ENCODE measurements at places on chromosomes 13 and 19.

GRCh38 chr13:27188239-27188638 is 16.6 kb upstream of the USP12 start:
- no peak for DNase-seq

- DNase-seq, result no peak
Observed at GRCh38 chr19:10712045-10712444, 5.8 kb upstream of the DNM2 start.

- DNase-seq, result no peak
Observed at GRCh38 chr13:45049478-45049877, 60.1 kb downstream of the GPALPP1 start.

- DNase-seq, result no peak
Observed at GRCh38 chr13:75960538-75960994, 324.4 kb downstream of the LMO7 start.

DNA sequence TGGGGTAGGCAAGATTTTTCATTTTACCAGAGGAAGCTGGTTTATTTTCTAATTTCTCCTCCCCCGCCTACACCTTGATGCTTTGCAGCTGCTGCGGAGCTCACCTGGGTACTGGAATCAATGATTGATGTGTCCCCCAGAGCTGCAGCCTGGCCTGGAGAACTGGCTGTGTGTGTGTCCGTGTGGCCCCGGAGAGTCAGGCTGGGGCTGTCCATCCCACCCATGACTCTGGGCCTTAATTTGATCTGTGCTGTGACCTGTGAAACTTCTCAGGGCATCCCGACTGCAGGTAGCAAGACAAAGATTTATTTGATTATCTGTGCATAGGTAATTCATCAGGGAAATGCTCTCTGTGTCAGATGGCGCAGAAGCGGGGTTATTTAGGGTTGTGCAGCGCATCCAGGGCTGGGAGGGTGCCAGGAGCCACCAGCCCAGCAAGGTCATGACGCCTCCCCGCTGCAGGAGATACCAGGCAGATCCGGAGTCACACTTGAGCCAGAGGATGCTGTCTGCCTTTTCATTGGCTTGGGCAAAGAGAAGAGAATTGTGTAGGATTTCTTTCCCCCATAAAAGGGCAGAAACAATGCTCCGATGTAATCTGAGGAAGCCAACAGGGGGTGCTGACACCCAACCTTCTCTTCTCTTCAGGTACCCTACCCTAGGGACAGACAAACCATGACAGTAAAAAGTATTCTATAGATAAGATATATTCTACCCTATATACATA is 346.6 kb downstream of the TSHZ3 start:
- no peak for DNase-seq

DNA sequence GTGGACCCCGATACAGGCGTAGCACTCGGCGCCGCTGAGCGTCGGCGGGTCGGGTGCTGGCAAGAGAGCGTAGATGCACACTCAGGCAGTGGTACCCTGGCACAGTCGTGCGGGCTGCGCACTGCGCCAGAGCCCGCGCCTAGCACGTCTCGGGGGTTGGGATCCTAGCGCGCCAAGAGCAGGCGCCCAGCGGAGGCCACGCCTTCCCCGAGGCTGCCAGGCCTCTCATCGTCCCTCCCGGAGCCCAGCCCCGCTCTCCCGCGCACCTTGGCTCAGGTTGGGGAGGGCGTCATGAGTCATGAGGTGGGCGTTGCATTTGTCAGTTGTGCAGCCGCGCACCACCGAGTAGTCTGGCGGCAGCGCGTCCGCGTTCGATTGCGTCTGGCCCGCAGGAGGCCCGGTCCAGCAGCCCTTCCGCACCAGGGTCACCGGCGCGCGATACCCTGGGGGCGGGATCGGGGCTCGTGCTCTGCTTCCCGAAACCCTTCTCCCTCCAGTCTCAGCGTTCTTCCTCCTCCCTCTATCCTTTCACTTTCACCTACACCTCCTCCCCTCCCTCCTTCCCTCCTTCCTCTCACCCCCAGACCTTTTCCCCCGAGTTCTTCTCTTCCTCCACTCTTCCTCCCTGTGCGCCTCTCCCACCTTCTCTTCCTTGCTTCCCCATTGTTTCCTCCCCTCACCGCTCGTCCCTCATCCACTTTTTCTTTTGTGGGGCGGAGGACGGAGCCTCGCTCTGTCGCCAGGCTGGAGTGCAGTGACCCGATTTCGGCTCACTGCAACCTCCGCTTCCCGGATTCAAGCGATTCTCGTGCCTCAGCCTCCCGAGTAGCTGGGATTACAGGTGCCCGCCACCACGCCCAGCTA is 3.5 kb downstream of the LYPD5 start:
- DNase-seq, result peak; percentile 50

GRCh38 chr13:89465366-89465765 is 1794.2 kb downstream of the SLITRK5 start:
- no peak for DNase-seq

GRCh38 chr19:8333767-8334457 is 9.2 kb downstream of the KANK3 start:
- no peak for DNase-seq

GRCh38 chr13:106117035-106117434 is 418.4 kb downstream of the EFNB2 start:
- DNase-seq, result no peak

GRCh38 chr13:42279080-42279479 is 7.1 kb downstream of the AKAP11 start:
- DNase-seq, result no peak

- DNase-seq, result no peak
Observed at GRCh38 chr13:70662231-70662940, 554.1 kb upstream of the KLHL1 start.

- DNase-seq, result peak; percentile 97
Observed at GRCh38 chr13:25574437-25575411, 202.9 kb downstream of the ATP8A2 start.

- DNase-seq, result no peak
Observed at GRCh38 chr19:10908380-10908960, 20.0 kb downstream of the YIPF2 start.

DNA sequence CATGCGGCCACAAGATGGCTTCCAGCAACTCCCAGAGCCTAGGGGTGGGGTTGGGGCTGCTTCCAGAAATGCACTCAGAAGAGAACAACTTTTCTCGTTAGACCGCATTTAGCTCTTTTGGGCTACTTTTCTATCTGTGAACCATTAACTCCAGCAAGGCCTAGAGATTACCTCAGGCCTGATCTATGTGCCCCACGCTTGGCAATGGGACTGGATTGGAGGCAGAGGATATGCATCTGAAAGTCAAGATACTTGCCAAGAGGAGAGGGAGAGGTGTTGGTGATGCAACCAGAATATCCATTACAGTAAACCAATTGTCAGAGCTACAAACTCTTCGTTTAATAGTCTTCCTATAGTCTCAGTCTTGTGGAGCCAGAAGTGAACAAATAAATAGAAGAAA is 177.7 kb downstream of the TDRD3 start:
- no peak for DNase-seq

GRCh38 chr13:102657630-102658029 is 37.2 kb downstream of the METTL21C start:
- no peak for DNase-seq

DNA sequence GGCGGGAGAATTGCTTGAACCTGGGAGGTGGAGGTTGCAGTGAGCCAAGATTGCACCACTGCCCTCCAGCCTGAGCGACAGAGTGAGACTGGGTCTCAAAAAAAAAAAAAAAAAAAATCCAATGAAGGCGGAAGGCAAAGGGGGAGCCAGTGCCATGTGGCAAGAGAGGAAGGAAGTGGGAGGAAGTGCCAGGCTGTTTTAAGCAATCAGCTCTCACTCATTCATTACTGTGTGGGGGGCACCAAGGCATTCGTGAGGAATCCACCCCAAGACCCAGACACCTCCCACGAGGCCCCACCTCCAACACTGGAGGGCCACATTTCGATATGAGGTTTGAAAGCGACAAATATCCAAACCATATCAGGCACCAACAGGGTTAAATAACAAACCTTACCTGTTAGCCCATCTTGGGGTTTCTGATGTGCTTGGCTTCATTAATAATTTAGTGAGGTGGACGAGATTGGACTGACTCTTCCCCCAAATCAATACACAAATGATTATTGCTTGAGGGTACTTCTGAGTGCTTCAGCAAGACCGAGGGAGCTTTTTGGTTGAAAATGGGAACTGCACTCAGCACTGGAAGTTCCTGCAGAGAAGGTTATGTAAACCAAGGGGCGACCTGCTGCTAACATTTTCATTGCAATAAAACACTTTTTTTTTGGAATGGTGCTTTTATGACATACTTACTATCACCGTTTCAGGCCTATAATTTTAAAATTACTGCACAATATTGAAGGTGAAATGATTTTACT is 7.5 kb upstream of the LRP3 start:
- no peak for DNase-seq

- no peak for DNase-seq
Observed at GRCh38 chr13:46553521-46553885, 533 bp downstream of the LRCH1 start.

Measured in cerebellar cortex (tissue), 1 donor.